ENCODE measurements at places on chromosomes 11 and 22.

GRCh38 chr22:17705951-17706900 lies 67.7 kb downstream of the BCL2L13 start:
- peak; percentile 68 for DNase-seq

GRCh38 chr11:116312570-116313391 lies 460.0 kb downstream of the BUD13 start:
- no peak for DNase-seq

- DNase-seq = no peak
Measured at GRCh38 chr11:43879789-43880639, 617 bp upstream of the ALKBH3 start.

- DNase-seq = peak; percentile 61
Measured at GRCh38 chr22:49751966-49752597, 75.6 kb downstream of the BRD1 start.

GRCh38 chr11:33533386-33534052 lies 167.1 kb downstream of the C11orf91 start:
- no peak for DNase-seq

DNA sequence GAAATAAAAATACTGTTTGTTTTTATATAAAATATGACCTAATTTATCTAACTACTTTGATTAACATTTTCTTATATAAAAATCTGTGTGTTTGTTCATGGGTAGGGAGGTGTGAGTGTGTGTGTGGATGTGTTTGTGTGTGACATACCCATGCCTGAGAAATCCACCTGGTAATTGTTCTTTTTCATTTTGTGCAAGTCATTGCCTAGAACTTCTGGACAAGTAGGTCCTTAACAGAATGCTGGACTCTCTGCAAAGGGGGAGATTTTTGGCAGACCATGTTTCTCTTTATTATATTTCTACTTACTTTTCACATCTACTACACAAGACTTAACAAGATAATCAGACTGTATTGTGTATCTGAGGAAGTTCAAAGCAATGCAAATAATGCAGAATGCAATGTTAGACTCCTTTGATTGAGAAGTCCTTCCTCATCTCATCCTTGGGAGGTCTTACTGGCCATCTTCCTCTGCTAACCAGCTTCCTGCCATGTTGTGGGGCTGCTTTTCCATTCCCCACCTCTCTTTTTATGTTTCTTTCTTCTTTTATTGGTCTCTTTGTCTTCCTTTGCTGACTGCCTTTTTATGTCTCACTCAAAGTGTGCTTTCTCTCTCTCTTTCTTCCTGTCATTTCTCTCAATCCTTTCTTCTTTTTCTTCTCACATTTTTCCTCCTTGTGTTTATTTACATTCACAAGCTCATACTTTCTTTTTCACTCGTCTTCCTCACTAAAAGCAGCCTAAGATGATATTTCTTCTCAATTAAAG lies 1017.0 kb upstream of the CNTN5 start:
- no peak for DNase-seq

DNA sequence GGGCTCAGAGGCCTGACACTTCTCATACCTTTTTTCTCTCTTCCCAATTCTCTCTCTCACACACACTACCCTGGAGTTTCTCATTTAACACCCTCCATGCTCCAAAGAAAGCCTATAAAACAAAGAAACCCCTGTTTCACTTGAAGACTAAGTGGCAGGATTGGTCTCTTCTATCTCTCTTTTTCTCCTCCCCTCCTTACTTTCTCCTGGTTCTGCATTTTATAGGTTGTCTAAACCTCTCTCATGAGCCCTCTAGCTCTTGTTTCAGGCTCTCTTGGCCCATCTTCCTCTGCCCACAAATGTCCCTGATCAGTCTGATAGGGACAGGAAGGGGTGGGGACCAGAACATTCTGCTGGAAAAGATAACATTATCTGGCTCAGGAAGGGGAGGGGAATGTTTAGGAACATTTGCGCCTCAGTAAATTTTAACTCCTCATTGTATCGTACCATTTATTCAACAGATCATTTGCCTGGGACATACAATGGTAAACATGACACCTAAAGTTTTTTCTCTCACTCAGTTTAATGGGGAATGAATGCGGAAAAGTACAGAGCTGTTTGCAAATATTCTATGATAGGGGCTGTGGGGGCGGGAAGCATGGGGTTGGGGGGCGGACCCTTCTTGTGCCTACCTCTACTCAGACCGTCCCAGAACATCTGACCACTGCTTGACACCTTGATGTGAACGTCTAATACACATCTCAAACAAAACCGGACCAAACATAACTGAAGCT lies 10.8 kb downstream of the CRYBA4 start:
- DNase-seq = no peak

DNA sequence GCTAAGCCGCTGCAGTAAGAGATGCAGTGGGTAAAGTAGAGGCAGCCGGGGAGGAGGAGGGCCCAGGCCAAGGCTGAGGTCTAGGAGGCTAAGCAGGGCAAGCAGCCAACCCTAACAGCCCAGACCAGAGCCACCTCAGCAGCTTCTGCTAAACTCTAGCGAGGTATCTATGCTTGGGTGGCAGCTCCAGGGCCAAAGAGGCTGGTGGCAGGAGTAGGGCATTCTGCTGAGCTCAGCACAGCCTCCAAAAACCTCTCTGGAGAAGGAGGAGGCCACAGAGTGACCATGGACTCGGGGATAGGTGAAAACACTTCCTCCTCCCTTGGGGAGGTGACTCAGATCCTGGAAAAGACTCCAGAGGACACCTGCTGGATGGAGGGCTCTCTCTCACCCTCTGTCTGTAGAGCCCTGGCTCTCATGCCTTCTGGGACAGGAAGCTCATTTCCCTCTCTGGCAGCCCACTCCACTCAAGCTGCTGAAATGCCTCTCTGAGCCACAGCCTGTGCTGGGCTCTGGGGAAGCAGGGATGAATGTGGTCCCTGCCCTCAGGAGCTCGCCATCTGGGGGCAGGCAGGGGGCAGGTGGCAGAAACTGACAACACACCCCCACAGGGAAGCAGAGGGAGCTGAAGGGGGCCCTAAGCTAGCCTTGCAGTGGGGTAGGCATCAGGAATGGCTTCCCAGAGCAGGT lies 16.5 kb upstream of the TPBGL start:
- peak; percentile 34 for DNase-seq

DNA sequence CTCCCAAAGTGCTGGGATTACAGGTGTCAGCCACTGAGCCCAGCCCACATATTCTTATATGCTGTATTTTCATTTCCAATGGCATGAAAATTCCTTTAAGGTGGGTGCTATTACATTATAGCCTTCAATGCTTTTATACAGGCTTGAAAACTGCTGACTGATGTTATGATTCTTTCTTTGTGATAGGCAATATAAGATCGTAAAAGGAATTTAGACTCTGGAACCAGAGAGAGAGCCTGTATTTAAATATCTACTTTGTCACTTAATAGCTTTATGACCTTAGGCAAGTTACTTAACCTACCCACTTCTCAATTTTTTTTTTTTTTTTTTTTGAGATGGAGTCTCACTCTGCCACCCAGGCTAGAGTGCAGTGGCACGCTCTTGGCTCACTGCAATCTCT lies 26.2 kb downstream of the AGBL2 start:
- DNase-seq = no peak

DNA sequence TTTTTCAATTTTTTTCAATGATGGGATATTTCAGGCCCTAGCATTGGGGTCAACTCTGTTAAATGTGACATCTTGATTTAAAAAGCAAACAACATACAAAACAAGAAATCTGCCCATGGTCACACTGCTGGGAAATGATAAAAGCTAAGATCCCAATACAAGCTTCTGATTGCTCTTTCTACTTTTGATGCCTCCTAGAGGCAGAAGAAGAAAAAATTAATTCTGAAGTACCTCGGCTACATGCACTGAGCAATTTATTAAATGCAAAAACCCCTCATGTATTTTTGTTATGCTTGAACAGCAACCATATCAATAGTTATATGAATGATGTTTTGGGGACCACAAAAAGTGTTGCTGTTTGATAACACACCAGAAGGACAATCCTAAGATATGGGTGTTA lies 342.1 kb upstream of the NARS2 start:
- no peak for DNase-seq

DNA sequence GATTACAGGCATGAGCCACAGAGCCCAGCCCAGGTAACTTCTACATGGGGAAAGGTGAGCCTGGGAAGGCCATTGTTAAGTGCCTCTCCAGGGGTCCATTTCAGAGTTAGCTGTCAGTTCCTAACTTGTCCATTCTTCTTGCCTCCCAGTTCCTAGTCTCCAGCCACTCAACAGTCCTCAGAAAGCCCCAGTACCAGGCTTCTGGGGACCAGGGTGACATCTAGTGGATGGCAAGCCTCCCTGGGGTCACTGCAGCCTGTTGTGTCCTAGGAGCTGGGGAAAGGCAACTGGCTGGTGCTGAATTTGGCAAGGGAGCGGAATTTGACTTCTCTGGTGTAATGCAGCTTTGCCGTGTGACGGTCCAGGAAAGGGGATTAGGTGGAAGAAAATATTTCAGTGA lies 2.1 kb downstream of the LGALS12 start:
- DNase-seq = no peak

DNA sequence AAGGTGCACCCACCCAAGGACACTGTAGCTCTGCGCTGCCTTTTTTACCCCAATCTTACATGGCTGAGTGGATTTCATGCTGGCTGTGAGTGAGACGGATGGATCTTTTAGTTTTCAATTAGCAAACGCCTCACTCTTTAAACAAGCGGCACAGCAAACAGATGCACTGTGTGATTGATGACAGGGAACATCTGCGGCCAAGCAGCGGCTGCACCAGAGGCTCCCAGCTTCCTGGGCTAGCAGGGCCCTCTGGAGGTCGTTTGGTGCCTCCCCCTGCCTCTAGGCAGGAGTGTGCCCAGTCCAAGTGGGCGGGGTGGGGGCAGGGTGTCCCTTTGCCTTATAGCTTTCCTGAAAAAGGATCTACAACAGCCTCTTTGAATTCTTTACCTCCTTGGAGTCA lies 2.1 kb upstream of the DRD2 start:
- no peak for DNase-seq

- no peak for DNase-seq
Measured at GRCh38 chr11:130243816-130244215, 70.9 kb downstream of the ZBTB44 start.

DNA sequence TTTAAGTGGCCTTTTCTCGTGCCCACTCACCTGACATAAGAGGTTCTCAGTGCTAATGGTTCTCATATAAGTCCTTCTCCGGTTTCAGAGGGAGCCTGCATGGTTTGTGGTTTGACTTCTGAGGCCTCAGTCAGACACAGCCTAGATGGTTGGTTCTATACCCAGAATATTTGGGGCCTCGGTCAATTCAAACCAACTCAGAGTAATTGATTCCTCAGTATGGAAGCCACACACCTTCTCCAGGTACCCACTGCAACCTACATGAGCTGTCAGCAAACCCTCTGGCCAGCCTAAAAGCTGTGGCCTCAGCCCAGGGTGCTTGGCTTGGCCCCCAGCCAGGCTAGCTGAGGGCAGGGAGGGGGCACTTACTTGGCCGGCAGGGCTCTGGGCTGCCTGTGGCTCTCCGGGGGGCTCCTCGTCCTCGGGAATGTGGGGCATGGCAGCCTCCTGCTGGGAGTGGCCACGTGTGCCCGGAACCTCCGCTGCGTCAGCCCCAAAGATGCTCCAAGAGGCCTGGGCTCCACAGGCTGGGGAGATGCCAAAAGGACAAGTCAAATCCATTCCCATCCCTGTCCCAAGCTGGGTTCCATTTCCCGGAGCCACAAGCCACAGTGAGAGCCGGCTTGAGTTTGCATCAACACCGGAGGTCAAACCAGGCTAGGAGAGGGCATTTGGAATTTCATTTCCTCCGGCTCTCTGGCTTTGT lies 41.7 kb downstream of the IRAG1 start:
- DNase-seq = no peak

- no peak for DNase-seq
Measured at GRCh38 chr11:28529046-28529445, 420.9 kb downstream of the METTL15 start.

DNA sequence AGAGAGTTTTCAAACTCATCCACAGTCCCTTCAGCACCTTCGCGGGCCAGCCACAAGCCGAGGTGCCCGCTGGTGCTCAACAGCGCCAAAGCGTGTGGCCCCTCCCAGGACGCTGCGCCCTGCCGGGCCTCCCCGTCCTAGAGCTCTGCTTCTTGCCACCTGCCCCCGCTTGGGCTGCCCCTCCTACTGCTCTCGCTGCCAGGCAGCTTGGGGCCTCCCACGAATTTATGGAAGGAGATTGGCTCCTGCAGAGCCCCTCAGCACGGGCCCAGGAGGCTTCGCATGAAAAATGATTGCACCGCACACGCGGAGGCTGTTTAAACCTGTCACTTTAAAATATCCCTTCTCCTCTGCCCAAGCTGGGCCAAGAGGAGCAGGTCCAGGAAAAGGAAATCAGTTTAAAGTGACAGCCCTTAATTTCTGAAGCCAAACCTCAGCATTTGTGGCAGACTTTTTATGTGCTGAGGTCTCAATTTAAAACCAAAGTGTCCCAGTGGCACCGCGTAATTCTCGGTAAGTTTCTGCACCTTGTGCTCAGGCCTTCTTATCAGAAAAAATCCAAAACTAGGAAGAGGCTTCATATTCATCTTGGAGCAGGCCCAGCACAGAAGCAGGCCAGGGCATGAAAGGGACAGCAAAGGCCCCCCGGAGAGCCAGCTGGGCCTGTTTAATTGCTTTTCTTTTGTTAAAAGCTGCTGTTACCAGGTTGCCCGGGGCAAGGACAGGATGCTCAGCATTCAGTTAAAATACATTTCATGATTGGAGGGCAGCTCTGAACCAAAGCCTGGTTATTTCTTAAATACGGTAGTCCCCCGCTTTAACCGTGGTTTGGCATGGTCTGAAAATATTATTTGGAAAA lies 303.6 kb downstream of the OPCML start:
- DNase-seq = no peak

DNA sequence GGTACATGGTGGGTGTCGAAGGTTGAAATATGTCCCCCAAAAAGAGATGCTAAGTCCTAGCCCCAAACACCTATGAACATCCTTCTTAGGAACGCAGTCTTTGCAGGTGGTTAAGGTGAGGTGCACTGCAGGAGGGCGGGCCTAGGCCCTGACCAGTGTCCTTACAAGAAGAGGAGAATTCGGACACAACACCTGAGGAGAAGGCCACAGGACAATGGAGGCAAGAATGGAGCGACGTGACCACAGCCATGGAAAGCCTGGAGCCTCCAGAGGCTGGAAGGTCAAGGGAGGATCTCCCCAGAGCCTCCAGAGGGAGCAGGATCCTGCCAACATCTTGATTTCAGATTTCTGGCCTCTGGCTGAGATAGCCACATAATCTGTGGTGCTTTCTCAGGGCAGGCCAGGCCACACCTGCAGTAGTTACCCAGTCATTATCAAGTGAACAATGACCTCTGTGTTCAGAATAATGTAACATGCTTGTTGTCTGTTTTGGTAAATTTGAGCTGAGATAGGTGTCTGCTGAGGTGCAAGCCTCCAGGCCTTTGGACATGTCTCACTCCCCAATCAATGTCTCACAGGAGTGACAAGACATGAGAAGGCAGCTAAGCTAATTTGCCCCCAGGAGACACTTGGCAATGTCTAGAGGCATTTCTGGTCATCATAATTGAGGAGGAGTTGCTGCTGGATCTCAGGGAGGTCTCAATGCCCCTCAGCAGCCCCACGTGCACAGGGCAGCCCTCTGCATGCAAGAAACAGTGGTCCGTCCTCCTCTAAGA lies 498.9 kb downstream of the BRD1 start:
- DNase-seq = peak; percentile 22

- no peak for DNase-seq
Measured at GRCh38 chr11:71908218-71908617, 20.2 kb downstream of the XNDC1N start.

GRCh38 chr11:115912484-115912945 lies 408.3 kb upstream of the CADM1 start:
- no peak for DNase-seq

GRCh38 chr22:33202455-33202854 lies 144.3 kb upstream of the SYN3 start:
- DNase-seq = no peak

GRCh38 chr11:57071829-57072228 lies 83.1 kb downstream of the OR5AK2 start:
- DNase-seq = no peak

GRCh38 chr11:93089474-93090102 lies 108.2 kb downstream of the SLC36A4 start:
- no peak for DNase-seq
